ENCODE measurements at places on chromosomes 1 and 21.
A peak's percentile ranks its signal among the peaks of the same experiment; 100 is the strongest.

DNA sequence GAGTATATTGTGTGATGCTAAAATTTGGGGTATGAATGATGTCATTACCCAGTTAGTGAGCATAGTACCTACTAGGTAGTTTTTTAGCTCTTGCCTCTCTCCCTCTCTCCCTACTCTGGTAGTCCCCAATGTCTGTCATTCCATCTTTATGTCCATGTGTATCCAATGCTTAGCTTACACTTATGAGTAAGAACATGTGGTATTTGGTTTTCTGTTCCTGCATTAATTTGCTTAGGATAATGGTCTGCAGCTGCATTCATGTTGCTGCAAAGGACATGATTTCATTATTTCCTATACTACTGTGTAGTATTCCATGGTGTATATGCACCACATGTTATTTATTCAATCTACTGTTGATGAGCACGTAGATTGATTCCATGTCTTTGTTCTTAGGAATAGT is 54.4 kb upstream of the NEGR1 start:
- peak; percentile 38 for DNase-seq

GRCh38 chr1:155890251-155890650 is 20.9 kb downstream of the RIT1 start:
- DNase-seq, result no peak

DNA sequence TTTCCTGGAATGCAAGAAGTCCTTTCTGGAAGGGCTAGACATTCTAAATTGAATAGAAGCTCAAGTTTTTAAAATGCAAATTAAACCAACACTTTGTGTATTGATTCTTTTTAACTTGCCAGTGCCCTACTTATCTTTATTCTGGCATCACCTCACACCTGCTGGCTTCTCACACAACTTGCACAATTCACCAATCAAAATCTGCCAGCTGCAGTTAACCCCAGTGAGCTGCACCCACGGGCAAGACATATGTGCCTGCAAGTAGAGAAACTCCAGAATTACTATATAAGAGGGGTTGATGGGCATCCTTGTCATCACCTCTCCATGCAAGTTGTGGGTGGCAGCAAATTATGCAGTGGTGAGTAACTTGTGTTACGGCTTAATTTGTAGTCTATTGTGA is 11.7 kb upstream of the PLPPR4 start:
- DNase-seq, result no peak

- DNase-seq, result no peak
Measured at GRCh38 chr1:54003249-54003646, 14.7 kb downstream of the LDLRAD1 start.

DNA sequence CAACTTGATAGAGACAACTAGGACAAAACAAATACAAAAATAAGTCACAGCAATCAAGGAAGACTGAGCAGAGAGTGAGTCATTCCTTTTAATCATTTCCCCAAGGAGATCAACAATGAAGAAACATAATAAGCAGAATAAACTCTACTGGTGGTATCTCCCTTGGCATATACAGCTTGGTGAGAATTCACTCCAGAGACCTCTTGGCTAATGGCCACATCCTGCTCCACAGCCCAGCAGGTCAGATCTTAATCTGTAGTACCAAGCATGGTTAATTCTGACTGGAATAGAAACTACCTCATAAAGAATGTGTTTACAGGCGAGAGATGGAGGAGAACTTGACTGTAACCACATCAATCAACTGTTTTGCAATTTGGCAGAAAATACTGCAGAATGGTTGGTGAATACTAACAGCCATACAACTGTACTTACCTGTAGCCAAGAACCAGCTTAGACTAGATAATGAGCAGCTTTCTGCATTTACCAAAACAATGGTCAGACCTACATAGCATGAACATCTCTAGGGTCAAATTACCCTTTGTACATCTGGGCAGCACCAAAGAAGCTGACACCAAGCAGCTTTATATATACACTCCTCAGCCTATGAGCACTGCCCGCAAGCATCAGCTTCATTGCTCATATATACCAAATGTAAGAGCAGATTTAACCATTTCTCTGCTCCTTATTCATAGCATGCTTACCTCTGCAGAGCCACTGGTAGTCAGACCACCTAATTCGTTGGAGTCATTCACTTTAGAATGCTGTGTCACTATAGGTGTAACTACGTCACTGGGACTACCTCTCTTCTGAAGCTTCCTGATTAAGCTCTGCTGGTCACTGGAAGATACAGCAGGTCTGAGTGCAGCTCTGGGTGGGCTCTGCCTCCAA is 51.0 kb downstream of the KIAA0319L start:
- peak; percentile 88 for DNase-seq
